NCI-H774 (cell line): ENCODE measurements at places on chromosomes 2 and 18.
A peak's percentile ranks its signal among the peaks of the same experiment; 100 is the strongest.

DNA sequence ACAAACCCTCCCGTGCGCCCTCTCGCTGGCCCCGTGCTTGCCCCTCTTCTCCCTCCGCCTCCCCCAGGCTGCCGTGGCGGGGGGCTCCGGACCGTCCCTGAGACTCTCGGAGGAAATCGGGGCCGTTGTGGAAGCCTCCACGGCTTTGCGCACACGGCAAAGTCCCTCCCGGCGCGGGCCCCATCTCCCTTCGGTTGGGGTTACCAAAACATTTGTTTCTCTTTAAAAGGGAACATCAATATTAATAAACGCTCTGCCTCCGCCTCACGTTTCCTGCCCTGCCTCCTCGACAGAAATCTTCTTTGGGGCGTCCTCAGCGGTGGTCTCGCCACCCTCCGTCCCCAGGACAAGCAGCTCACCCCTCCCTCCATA lies 3.8 kb downstream of the PAX3 start:
- DNase-seq, result no peak

DNA sequence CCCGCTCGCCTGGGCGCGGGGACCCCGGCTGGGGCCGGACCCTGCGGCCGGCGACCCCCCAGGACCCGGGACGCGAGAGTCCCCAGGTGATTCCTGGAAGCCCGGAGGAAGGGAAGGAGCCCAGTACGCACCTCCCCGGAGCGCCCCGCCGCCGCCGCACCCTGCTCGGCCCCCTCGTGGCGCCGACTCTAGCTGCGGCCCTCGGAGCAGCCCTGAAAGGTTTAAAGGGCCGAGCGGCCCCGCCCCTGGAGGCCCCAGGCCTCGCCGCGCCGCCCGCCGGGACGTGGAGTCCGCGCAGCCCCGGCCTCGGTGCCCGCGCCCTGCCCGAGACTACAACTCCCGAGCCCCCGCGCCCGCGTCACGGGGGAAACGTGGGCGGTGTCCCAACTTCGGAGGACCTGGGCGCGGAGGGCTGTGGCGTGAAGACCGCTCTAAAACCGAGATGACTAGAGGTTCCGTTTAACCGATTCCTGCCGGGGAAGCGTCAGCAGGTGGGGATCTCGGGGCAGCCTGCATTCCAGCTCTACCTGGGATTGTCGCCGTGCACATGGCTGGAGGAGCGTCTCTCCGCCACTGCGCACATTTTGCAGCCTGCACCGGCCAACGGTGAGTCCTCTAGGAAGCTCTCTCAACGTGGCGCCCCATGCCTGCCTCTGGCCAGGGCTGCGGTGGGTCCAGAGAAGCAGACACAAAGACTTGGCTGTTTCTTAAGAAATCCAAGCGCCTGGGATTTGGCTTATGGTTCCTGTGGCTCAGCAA lies at the start of gene TMEM150A:
TMEM150A (minus strand) TSS at position 223 of the 759 bp plus-strand sequence. CDS start 750 bp downstream, outside the sequence.
- peak; percentile 81 for DNase-seq

GRCh38 chr2:166451468-166451867 lies 42.6 kb downstream of the SCN7A start:
- DNase-seq, result no peak

GRCh38 chr18:73940721-73941120 lies 206.9 kb downstream of the FBXO15 start:
- DNase-seq, result no peak

GRCh38 chr2:182240862-182241371 lies 185.9 kb downstream of the PDE1A start:
- no peak for DNase-seq

DNA sequence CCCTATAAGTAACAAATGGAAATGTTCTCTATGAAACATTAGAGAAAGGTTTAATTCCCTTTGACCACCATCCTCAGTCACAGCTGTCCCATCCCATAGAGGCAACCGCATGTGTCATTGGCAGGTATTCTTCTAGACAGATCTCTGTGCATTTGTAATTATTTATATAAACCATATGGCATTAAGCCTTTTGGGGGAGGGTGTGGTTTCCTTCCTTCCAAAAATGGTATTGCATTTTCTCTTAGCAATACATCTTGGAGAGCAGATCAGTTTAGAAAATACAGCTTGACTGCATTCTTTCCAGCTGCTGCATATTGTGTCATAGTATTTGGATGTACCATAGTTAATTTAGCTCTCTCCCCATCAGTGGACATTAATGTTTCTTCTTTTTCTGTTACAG lies 57.7 kb downstream of the LCLAT1 start:
- no peak for DNase-seq

- DNase-seq, result no peak
Observed at GRCh38 chr18:12656938-12657683, 796 bp downstream of the SPIRE1 start.

- DNase-seq, result no peak
Observed at GRCh38 chr18:45103319-45104048, 422.8 kb downstream of the SETBP1 start.

DNA sequence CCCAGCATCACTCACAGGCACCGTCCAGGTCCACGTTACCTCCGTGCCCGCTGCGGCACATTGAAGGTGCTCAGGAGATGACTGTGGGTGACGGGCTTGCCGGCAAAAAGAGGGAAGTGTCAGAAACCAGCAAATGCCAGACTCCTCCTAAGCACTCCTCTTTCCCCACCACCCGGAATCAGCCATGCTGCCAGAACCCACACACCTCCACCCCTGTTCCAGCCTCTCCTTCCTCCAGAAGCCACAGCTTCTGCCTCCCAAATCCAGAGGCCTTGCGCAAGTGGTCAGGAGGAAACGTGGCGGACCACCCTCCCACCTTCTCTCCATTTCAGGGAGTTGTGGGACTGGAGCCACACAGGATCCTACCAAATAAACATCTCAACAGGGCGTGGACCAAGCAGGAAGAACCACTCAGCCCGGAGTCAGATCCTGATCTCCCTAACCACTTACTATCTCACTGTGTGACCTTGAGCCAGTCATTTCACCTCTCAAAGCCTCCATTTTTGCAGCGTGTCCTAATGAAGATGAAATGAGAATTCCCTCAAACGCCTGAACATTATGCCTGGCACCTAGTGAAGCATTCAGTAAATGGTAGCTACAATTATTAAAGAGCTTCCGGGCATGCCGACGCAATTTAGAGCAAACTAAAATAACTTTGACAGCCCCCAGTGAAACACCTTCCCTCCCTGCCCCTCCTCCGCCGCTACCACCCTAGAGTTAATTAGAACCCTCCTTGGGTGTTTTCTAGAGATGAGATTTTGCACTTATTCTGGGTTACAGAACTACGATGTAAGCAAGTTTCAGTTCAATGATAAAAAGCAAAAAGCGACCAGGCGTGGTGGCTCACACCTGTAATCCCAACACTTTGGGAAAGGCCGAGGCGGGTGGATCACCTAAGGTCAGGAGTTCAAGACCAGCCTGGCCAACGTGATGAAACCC lies 32.9 kb downstream of the SMAD7 start:
- DNase-seq, result no peak

DNA sequence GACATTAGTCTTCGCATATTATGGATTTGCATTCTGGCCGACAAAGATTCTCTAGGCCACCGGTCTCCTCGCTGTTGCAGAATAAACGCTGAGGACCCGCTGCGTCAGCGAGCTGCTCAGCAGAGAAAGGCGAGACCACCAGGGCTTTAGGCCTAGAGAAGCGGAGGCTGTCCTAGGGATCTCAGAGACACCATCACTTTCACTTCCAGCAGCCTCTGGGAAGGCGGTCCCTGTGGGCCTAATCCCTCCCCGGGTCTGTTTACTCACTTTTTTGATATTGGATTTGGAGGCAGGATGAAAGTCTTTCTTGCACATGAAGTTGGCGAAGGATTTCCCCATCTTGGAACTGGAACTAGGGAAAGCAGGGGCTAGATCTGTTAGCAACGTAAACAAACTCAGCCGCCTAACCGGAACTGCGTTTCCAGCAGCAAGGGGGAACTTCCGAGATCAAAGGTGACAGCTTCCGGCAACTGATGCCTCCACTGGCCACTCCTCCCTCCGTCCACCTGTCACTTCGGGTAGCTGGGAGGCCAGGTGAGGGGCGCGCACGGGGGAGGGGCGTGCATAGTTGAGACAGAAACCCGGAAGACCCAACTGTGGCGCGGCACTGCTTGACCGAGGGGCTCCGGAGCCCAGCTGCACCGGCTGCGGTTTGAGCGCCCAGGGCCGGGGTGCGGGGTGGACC lies at the start of gene SCRN3:
SCRN3 (plus strand) TSS at position 447 of the 685 bp plus-strand sequence. CDS start 2,554 bp downstream, outside the sequence.
- peak; percentile 87 for DNase-seq

DNA sequence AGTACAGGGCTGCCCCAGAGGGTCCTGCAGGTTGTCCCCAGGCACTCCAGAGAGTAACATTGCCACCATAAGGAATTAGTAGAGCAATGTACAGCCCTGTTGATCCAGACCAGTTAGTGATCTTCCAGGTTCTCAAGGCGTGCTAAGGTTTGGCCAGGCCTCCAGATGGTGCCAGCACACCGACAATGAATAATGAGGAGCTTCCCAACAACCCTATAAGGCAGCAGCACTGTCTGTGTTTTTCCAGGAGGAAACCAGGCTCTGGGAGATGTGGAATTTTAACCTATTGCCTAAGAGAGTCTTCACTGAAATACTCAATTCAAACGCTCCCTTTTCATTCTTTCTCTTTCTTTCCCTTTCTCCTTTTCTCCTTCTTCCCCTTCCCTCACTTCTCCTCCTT lies 122.1 kb downstream of the MGAT5 start:
- no peak for DNase-seq

GRCh38 chr2:113863144-113863543 lies 26.7 kb upstream of the ACTR3 start:
- DNase-seq, result no peak

DNA sequence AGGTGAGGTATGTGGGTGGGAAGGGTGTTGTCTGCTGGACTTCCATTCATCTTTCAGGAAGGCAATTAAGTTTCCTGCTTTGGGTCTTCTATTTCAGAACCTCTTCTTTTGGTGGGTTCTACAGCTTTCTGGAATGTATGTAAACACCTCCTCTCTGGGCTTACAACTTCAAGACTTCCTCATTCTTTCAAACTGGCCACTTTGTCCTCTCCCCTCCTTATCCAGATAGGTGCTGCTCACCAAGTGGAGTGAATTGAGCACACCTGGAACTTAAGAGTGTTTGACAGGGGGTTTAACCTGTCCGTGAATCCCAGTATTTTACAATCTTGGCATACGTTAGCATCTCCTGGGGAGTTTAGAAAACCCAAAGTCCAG lies 5.2 kb upstream of the MRPL33 start:
- DNase-seq, result no peak

DNA sequence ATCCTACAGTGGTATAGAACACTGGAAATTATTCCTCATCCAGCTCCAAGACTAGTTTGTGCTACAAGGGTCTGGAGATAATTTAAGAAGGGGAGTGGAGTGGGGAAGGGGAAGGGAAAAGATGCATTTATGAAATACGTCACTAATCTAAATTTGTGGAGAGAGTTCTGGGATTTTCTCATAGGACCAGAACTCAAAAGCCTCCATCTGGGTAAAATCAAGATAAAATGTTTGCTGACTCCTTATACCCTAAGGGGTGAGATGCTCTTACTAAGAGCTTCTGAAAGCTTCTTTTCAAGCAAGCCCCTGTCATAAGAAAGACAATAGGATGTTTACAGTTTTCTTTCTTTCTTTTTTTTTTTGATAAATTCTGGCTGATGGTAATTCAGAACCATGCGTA lies 88.5 kb upstream of the RBMS1 start:
- DNase-seq, result no peak

GRCh38 chr18:51668101-51668500 lies 470.6 kb upstream of the MEX3C start:
- DNase-seq, result peak; percentile 35

DNA sequence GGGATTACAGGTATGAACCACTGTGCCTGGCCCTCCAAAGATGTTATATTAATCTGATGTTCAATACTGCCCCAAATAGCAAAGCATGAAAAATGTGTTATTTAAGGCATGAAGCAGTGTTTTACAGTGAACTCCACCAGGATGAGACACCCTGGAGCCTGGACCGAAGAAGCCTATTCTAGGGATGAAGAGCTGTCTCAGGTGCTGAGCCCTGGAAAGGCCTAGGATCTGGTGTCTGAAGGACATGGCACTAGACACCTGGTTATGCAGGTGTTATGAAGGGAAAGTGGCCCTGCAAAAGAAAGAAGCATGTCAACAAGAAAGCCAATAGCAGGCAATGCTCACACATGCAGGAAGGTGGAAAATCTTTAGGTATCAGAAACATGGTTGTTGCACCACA lies 374.4 kb downstream of the CLIP4 start:
- DNase-seq, result no peak

DNA sequence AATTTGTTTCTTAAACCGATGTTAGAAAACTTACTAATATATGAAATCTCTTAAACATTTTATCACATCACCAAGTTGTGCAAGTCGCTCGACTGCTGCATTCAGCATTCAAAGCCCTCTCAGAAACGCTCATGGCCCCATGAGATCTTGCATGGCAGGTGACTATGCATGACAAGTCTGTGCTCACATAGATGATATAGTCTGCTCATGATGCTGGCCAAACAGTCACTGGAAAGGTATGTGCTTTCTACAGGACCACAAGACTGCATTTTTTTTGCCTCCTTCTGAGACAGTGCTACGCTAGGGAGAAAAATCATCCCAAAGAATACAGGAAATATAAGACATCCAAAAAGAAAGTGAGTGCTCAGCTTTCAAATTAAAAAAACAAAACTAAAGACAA lies 98.3 kb upstream of the ZBTB14 start:
- no peak for DNase-seq

- no peak for DNase-seq
Observed at GRCh38 chr2:169653636-169654035, 40.6 kb downstream of the CFAP210 start.

GRCh38 chr2:76415821-76416220 lies 705.1 kb upstream of the GCFC2 start:
- DNase-seq, result no peak

DNA sequence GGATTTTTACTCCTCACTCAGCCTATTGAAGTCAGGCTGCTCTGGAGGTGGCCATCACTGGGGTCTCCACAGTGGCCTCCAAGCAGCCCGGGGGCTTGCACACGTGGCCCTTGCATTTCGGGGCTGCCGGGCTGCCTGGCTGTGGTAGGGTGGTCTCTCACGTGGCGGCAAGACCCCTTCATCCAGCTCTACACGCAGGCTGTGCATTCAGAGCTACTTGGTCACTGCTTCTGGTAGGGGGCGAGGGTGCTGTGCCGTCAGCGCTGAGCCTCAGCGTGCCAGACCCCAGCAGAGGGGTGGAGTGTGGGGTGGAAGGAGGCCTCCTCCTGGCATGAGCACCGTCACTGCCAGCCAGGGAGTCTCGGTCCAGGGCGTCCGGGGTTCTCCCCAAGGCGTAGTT lies 80.6 kb downstream of the SH3BP4 start:
- DNase-seq, result no peak

- DNase-seq, result no peak
Observed at GRCh38 chr2:62738981-62739936, 33.7 kb downstream of the EHBP1 start.

GRCh38 chr2:115165529-115166109 lies 723.2 kb downstream of the DPP10 start:
- peak; percentile 47 for DNase-seq

GRCh38 chr18:13418013-13418710 lies 199.6 kb downstream of the LDLRAD4 start:
- no peak for DNase-seq

DNA sequence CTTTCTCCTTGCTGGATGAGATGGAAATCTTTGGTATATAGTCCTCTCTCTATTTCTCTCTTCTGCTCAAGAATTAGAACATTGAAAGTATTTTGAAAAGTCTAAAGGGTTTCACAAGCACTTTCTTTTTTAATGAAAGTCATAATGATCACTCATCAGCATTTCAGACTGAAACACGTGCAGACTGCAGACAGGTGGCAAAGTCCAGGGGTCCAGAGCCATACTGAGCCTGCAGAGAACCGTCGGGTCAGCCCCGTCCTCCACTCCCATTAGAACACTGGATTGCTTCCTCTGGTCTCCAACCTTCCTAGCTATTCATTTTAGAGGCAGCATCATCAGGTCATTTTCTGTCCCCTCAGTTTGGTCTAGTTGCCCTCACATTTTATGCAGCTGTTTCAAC lies 3.1 kb downstream of the TMEM247 start:
- no peak for DNase-seq

GRCh38 chr2:173734797-173735196 lies 230.4 kb downstream of the SP3 start:
- no peak for DNase-seq
